CD4-positive, alpha-beta T cell treated with Interleukin-17A for 4 hours (primary cell): ENCODE measurements at places on chromosomes 4 and X.

DNA sequence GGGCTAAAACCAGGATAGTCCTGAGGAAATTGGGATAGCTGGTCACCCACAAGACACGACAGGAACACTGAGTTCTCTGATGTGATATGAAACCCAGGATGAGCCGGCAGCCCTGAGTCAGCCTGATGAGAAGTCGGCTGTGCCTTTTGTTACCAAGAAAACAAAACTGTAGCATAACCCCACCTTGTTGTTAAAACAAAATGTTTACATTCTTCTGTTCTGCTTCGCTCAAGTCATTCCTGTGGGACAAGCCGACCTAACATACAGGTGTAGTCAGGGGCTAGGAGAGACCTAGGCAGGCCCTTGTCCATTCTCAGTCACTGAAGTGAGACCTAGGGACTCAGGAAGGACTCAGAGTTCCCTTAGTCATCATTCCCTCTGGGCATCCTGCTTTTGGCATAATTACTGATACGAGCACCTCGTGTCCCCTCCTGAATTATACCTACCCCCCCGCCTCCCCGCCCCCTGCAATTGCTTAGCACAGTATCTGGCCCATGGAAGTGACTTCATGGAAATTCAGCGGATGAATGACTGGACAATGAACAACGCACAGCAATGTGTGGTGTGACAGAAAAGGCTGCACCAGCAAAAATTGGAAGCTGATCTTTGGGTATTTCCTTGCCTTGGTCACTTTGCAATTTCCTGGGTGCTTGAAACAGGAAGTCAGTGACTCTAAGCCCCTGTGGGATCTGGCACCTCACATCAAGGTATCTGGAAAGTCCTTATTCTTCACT is 31.9 kb upstream of the TLR2 start:
- DNase-seq: no peak

- no peak for DNase-seq
Measured at GRCh38 chr4:112182604-112183003, 37.4 kb downstream of the FAM241A start.

GRCh38 chr4:164959896-164960295 is 17.6 kb downstream of the TRIM61 start:
- DNase-seq: no peak

GRCh38 chr4:150501009-150501727 is 80.8 kb upstream of the MAB21L2 start:
- DNase-seq: no peak

DNA sequence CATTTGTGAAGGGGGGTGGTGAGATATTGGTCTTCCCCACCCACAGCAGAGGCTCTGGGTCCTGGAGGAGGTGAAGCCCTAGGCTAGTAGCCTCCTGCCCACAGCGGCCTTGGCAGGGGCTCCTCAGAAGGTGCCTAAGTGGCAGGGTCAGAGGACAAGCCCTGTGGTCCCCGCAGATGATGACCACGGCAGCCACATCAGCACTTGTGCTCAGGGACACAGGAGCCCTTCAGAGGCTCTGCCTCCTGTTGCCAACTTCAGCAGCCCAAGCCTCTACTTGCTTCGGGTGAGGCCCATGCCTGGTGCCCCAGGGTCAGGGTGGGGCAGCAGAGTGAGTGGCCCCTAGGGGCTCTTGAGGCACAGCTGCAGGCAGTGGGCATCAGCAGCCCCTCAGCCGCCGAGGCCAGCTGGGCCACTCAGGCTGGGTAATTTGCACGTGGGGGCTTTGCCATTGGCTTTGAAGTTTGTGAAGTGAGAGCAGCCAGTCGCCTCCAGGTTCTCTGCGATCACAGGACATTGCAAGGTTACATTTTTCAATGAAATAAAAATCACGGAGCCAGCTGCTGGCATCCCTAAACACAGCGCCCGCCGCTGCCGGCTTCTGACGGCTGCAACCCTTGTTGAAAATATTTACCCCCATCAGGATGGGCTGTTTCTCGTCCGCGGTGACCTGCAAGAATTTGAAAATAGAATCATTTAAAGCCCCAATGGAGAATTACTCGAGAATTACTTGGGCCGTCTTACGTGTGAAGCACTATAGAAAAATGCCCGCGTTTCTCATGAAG is 108.5 kb downstream of the HMX1 start:
- no peak for DNase-seq

- no peak for DNase-seq
Measured at GRCh38 chr4:99352602-99353537, at the start of gene ADH1C. Gene ADH1C (minus strand): TSS chr4:99352746. CDS start chr4:99352675, 71 bp downstream.

GRCh38 chr4:151094290-151094751 is 5.1 kb upstream of the RPS3A start:
- no peak for DNase-seq

- no peak for DNase-seq
Measured at GRCh38 chrX:12843668-12844279, 23.1 kb upstream of the TLR7 start.

GRCh38 chr4:145731028-145731427 is 51.1 kb downstream of the C4orf51 start:
- no peak for DNase-seq

DNA sequence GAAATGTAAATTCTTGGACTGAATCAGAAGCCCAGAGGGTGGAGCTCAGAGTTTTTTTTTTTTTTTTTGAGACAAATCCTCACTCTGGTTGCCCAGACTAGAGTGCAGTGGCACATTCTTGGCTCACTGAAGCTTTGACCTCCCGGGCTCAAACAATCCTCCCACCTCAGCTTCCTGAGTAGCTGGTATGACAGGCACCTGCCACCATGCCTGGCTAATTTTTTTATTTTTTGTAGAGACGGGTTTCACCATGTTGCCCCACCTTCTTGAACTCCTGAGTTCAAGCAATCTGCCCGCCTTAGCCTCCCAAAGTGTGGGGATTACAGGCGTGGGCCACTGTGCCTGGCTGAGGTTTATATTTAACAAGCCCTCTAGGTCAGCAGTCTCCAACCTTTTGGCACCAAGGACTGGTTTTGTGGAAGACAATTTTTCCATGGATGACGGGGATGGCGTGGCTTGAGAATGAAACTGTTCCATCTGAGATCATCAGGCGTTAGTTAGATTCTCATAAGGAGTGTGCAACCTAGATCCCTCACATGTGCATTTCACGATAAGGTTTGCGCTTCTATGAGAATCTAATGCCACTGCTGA is 76.7 kb downstream of the FHIP1A start:
- no peak for DNase-seq

DNA sequence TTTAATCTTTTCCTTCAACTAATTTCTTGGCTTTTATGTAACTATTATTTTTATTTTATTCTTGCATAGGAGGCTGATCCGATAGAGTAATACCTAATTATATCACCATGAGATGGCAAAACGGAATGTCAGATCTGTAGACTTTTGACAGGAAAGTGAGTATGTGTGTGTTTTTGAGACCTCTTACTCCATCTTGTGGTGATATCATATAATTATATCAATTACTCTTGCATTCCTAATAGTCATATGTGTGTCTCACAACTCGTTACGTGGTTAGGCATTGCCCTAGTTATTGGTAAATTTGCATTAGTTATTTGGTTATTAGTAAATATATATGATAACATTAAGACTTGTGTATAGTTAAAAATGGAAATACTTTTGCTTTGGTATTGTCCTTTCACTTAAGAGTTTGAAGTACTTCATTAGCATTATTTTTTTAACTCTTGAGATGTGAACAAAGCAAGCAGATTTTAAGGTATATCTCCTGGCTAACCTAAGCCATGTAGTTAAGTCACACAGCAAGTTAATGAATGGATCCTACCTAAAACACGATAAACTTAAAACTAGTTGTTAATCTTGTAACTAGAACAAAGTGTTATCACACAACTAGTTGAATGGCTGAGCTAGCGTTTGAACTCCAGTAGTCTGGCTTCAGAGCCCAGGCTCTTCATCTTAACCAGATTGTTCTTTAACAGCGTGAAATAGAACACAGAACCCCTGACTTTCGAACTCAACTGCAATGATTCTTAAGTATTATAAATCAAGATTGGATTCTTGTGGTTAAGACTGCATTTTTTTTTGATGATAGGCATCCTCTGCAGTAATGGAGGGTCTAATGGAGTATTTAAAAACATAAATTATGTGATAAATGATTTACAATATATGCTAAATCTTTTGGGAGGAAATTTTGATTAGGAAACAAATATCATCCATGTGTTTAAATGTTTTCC is 67.1 kb downstream of the PGRMC2 start:
- no peak for DNase-seq

DNA sequence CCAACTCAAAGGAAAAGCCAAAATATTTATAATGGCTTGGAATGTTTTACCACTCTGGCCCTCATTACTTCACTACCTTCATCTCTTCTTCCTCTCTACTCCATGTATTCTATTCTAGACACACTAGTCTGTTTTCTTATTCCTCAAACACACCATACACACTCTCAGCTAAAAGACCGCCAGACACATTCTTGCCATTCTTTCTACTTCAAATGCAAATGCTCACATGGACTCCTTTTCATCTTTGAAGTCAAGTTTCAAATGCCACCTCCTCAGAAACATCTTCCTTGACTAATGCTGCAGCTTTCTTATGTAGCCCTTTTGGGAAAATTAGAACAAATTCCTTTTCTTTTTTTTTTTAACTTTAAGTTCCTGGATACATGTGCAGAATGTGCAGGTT is 412.9 kb upstream of the FMR1 start:
- DNase-seq: no peak

DNA sequence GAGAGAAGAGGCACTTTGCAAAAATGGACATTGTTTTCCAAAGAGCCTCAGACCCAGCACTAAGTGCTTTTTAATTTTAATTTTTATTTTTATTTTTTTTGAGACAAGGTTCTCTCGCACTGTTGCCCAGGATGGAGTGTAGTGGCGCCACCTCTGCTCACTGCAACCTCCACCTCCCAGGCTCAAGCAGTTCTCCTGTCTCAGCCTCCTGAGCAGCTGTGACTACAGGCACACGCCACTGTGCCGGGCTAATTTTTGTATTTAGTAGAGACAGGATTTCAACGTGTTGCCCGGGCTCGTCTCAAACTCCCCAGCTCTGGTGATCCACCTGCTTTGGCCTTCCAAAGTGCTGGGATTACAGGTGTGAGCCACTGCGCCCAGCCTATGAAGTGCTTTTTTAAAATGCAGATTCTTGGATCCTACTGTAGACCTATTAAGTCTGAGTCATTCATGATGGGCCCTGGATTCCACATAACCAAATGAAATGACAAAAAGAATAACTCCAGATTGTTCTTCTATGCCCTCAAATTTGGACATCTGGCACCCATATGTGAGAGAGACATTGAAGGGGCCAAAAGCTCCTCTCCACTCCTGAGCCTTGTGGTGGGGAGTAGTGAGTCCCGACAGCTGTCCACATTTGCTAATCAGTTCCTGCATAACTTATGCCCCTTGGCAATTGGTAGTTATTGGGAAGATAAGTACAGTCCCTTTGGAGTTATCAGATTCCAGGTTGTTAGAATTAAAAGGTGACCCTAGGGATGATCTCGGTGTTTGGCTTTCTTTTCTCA is 3.6 kb downstream of the NOCT start:
- DNase-seq: no peak

DNA sequence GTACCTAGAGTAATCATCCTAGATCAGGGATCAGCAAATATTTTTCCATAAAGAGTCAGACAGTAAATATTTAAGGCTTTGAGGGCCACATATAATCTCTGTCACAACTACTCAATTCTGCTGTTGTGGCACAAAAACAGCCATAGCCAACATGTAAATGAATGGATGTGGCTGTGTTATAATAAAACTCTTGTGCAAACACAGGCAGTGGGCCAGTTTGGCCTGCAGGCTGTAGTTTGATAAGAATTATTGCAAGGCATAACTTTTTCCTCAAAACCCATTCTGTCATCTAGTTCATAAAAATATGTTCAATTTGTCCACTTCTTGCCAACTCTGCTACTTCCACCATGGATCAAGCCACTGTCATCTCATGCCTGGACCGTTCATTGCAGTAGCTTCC is 39.4 kb upstream of the SHROOM4 start:
- no peak for DNase-seq

DNA sequence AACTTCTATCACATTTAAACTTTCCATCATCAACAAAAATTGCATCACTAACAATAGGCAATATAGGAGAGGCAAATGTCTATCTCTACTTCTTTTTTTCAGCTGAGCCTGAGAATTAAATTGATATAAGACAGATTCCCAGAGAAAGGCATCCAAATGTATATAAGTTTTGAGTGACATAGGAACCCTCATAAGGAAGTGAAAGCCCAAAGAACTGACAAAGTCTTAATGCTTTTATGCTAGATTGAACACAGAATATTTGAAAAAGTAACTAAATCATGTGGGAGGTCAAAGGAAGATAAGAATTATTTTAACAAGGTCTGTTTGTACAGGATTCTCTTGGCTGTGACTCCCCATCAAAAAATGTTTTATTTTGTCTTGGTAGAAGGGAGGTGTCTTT is 714.9 kb downstream of the GRXCR1 start:
- no peak for DNase-seq

- DNase-seq: no peak
Measured at GRCh38 chr4:54238389-54238788, 9.3 kb downstream of the PDGFRA start.

DNA sequence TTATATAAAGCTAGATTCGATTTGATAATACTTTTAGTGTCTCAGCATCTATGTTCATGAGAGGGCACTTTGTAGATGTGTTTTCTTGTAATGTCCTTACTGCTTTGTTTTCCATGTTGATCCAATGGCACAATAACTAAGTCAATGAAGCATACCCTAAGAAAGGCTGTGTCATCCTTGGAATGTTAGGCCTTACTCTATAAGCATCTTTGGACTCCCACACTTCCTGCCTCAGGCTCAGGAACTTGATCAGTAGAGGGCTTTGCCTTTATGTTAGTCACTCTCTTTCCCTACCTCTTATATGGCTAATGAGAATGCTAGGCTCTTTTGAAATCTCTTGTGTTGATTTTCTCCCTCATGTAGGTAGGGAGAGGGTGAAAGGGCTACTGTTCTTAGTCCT is 33.2 kb upstream of the EDA2R start:
- no peak for DNase-seq

DNA sequence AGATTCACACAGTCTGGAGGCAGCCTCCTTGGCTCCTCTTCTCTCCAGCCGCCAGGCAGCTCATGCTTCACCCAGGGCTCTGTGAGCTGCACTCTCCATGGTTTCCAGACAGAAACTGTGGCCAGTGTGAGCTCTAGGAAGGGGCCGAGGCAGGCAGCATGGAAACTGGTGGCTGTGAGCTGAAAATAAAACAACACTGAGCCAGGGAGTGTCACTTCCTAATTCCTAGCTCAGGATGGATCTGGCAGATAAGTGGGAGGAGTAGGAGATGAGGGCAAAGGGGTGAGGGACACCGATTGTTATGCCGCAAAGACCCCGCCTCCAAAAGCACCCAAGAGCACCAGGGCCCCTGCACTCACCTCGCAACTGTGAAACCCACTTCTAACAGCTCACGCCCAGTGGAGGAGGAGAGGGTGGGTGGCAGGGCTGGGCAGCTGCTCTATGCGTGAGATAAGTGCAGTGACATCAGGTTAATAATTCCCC is 69.8 kb downstream of the FHDC1 start:
- DNase-seq: no peak

DNA sequence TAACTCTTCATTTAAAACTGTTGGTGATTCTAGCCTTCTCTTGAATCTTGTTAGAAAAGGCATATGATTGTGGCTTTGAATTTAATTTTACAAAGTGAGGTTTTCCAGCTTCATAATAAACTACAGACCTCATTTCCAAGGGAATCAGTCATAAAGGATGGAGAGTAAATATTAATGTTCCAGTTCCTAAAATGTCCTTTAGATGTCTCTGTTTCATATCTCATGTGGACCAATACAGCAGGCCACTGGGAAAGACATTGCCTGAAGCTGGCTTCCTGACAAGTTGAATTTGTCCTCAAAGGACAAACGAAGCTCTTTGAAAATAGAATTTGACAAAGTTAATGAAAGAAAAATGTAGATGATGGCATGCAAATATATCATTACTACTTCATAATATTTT is 125.4 kb downstream of the ZNF330 start:
- no peak for DNase-seq
